ENCODE measurements at places on chromosomes 1 and 21. TPM values are rescaled to one million over a fixed set of nuclear protein-coding genes. Genes with fewer than 3 reads are reported as not detected.
A peak's percentile ranks its signal among the peaks of the same experiment; 100 is the strongest.

The AMIGO1 gene
- 1.1 TPM for total RNA-seq

The C1orf185 gene
- total RNA-seq: not detected

The KRTAP11-1 gene
- total RNA-seq: not detected

The AMY1B gene
- total RNA-seq: not detected

The PADI4 gene
- 0.62 TPM for total RNA-seq

The S100A7A gene
- total RNA-seq: not detected

The FOXD2 gene
- 0.83 TPM for total RNA-seq

DNA sequence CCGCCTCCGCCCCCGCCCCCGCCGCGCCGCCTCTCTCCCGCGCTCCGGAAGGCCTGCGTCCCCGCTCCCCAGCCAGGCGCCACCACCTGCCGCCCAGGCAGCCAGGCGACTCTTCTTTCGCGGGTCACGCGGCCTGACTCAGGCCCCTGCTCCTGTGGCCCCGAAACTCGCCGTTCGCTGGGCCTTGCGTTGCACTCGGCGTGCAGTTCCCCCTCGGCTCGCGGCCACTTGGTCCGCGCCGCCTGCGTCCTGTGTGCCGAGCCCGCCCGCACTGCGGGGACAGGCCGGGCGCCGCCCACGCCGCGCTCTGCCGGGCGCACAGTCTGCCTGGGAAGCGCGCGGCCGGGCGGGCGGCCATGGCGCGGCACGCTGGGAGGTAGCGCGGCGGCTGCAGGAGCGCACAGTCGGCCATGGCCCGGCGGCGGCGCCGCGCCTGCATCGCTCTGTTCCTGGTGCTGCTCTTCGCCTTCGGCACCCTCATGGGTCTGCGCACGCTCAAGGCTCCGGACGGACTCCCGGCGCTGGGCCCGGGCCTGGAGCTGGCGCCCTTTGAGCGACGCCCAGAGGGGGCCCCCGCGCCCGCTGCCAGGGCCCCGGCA is at the start of gene MANEAL:
Gene MANEAL, plus strand, starts transcription at position 75 of the 599 bp plus-strand sequence. Its CDS starts 336 bp downstream, at position 411.
- peak; percentile 89 for DNase-seq

GRCh38 chr1:157001304-157001703 is 44.2 kb downstream of the ARHGEF11 start:
- no peak for DNase-seq

- no peak for DNase-seq
Measured at GRCh38 chr1:15676010-15676409, 8.1 kb upstream of the PLEKHM2 start.

- no peak for DNase-seq
Measured at GRCh38 chr21:45825219-45825618, 156.4 kb upstream of the COL6A1 start.

- no peak for DNase-seq
Measured at GRCh38 chr1:55088413-55088812, 49.1 kb downstream of the PCSK9 start.

GRCh38 chr1:184970691-184971161 is 3.6 kb downstream of the NIBAN1 start:
- DNase-seq: no peak

DNA sequence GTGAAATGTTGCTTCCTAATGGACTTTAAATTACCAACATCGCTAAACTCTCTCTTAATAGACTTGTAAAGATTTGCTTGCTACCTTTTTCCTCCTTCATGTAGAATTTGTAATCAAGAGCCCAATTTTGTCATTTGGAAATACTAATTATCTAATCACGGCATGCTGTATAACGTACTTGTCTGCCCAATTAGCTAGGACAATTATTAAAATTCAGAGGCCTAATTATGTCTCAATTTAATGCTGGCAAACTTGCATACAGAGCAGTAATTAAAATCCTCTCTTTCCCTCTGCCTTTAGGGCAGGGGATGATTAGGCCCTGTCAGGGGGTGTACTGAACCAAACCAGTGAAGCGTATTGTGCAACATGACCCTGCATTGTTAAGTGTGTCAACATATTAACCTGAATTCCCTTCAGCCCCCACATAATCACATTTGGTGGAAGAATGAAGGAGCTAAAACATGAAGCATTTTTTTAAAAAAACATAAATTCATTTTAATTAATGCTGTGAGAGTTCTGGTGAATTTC is 137.4 kb upstream of the BARHL2 start:
- DNase-seq: no peak

DNA sequence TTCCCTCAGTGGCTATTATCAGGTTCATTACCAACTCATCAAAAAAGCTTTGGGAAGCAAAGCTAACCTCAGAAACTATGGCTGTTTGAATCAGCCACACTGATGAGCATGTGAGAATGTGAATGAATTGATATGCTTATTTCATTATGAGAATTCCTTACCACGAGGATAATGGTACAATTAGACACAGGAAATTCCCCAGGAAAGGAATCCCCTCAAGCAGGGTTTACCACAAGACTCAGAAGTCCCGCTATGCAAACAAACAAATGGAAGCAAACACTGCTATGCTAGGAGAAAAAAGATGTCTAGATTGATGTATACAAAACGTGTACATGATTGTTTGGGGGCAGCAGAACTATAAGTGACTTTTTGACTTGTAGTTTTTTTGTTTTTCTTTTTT is 205.0 kb downstream of the HMCN1 start:
- peak; percentile 1 for DNase-seq

GRCh38 chr1:15168479-15168878 is 14.9 kb downstream of the TMEM51 start:
- no peak for DNase-seq

DNA sequence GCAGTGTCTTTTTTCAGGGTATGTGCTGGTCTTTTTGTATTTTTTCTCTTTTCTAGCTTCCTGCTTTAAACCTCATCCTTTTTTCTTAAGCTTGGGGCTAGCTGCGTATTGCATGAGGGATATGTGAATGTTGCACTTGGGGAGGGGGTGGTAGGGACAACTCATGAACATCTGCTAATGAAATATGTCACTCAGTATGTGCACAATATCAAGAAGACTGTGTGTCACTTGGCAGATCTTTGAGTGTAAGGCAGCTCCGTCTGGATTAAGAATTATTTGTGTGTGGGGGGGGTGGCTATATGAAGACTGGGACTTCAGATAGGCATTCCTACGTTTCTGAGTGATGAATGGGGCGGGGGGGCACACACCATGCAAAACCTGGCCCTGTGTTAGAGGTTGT is 170.4 kb upstream of the CACNA1E start:
- no peak for DNase-seq

GRCh38 chr1:44603718-44604117 is 70.6 kb downstream of the TMEM53 start:
- no peak for DNase-seq

DNA sequence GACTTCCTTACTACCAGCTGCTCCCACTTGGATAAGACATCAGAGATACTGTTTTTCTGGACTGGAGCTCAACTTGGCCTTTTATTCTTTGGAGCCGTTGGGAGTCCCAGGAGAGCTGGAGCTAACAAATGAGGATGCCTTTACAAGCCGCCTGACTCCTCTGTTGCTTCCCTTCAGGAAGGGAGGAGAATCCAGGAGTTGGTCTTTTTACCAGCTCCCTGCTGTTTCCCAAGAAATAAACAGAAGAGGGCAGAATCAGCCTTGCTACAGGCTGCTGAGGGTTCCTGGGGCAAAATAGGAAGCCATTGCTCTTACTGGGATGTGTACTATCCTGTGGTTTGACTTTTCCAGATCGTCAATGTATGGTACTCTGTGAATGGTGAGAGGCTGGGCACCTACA is 1.5 kb downstream of the EIF3I start:
- DNase-seq: no peak

DNA sequence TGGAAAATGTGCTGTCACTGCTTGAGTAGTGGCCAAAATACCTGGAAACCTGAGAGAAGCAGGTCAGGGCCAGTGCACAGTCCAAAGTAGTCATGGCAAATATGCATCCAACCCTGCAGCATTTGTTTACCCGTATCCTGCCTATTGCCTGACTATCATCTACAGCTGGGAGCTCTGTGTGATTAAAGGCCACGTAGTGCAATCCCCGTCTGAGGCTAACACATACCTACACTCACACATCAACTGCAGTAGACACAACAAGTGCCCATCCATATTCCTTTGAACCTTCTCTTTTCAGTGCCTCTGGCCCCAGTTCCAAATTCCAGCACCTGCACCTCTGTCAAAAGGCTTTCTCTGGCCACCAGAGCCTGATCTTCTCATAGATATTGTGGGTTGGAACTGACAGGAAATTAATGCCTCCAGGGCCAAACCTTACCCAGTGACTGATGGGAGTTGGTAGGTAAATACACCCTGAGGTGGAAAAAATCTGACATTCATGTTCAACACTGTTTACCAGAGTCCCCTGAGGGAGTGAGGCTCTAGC is 383.0 kb downstream of the SETD4 start:
- no peak for DNase-seq

GRCh38 chr21:44552136-44552535 is 831 bp upstream of the KRTAP10-2 start:
- no peak for DNase-seq

DNA sequence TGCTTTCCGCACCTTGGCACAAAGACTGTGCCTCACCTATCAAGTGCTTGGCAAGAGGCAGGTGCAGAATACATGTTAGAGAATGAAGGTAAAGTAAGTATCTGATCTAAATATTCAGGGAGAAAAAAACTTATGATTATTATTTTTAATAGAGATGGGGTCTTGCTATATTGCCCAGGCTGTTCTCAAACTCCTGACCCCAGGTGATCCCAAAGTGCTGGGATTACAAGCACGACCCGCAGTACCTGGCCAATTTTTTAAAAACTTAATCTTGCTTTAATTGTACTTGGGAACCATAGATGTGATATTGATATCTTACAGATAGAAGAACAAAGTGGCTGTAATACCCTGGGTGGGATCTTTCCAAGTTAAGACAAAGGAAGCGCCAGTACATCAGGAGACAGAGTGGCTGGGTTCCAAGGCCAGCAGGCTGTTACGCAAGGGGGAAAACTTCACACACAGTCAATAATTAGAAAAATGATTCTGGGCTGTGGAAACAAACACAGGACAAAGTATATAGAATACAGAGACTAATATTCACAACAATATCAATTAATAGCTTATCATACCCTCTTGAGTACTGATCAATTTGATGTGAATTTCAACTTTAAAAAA is 58.6 kb upstream of the ATP1A1 start:
- DNase-seq: no peak

GRCh38 chr1:195909061-195909460 is 699.2 kb downstream of the KCNT2 start:
- no peak for DNase-seq

Data from H7 (cell line).